Psoas muscle (tissue), 8 donors: ENCODE measurements at places on chromosomes 13 and 19. TPM values are rescaled to one million over a fixed set of nuclear protein-coding genes. Genes with fewer than 3 reads are reported as not detected.

Gene CA11
- total RNA-seq = 4.2 TPM

Gene MAG
- not detected for total RNA-seq

Gene ONECUT3
- not detected for total RNA-seq

GRCh38 chr19:48539503-48540096 is 12.4 kb upstream of the SULT2B1 start:
- H3K27ac ChIP-seq = no peak overlapping the region
- H3K4me3 ChIP-seq = no peak overlapping the region
- H3K4me1 ChIP-seq = no peaks in the 10 kb centered on the region
- H3K27me3 ChIP-seq = no peaks in the 10 kb centered on the region
- H3K36me3 ChIP-seq = no peaks in the 10 kb centered on the region

DNA sequence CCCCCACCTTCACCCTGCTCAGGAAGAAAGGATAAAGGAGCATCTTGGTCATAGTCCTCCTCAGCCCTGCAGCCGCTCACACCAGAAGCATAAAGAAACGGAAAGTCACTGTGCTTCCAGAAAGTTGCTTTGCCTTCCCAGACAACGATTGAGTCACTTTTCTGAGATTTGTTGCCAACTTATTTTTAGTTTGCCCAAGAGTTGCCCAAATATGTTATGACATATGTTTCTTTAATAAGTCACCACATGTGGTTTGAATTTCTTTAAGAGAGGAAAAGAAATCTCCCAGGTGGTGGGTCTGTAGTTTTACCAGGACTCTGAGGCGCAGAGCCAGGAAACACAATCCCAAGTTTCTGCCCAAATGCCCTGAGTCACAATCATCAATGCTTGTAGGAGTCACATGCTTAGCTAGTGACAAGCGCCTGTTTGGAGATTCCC is 63.4 kb upstream of the LRCH1 start:
- no peaks in the 10 kb centered on the region for H3K27me3 ChIP-seq
- no peaks in the 10 kb centered on the region for H3K36me3 ChIP-seq
- no peak overlapping the region for H3K27ac ChIP-seq
- H3K4me1 ChIP-seq = no peaks in the 10 kb centered on the region

DNA sequence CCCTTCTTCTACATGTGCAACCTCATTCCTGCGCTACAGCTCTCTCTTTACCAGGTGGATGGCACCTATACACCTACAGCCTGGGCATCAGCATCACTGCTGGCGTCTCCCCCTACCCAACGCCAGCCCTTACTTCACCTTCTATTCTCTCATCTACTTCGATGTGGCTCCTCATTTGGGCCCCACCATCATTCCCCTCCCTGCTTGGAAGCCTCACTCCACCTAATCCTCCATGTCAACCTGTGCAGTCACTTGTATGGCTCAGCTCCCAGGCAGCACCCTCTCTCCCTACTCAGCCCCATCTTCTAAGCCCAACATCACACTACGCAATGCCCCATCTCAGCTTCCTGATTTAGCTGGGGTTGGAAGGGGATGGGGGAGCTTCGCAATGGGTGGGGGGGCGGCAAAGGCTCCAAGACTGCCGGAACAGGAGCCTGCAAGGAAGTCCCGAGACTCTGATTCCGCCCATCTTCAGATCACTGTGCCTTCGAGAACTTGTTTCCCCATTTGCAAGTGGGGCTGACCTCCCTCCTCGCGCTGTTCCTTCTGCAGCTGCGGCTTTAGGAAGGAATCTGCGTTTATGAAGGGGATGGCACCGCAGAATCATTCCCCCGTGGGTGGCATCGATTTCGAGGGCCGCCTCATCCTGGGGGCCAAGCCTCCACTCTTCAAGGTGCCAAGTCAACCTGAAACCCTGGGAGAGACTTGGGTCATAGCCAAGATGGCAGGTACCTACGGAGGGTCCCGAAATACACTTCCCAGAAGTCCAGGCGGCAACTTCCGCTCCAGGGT is 913 bp downstream of the MZF1 start:
- H3K27me3 ChIP-seq = no peaks in the 10 kb centered on the region
- H3K4me3 ChIP-seq = peak overlapping the region; percentile 94
- peaks cover 2% of the 10 kb centered on the region for H3K36me3 ChIP-seq
- H3K4me1 ChIP-seq = peaks cover 13% of the 10 kb centered on the region

Gene CEACAM4
- total RNA-seq = 0.73 TPM

DNA sequence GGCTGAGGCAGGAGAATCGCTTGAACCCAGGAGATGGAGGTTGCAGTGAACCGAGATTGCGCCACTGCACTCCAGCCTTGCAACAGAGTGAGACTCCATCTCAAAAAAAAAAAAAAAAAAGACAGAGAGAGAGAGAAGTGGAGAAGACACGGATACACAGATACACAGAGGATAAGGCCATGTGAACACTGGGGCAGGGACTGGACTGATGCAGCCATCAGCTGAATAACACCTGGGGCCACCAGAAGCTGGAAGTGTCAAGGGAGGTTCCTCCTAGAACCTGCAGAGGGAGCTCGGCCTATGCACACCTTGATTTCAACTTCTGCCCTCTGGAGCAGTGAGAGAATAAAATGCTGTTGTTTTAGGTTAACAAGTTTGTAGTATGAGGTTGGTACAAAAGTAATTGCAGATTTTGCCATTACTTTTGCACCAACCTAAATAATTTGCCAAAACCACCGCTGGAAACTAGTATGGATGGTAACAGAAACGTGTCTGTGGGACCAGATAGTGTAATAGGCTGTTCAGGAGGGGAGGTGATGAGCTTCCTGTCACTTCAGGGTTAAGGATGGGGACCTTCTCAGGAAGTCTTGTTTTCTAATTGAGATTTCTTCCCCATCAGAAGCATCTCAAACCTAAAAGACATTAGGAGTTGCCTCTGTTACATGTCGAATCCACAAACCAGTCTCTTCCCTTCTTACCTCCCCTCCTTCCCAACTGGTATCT is 36.4 kb upstream of the IGSF23 start:
- H3K4me1 ChIP-seq = no peaks in the 10 kb centered on the region
- no peak overlapping the region for H3K4me3 ChIP-seq
- H3K36me3 ChIP-seq = no peaks in the 10 kb centered on the region
- no peaks in the 10 kb centered on the region for H3K27me3 ChIP-seq

DNA sequence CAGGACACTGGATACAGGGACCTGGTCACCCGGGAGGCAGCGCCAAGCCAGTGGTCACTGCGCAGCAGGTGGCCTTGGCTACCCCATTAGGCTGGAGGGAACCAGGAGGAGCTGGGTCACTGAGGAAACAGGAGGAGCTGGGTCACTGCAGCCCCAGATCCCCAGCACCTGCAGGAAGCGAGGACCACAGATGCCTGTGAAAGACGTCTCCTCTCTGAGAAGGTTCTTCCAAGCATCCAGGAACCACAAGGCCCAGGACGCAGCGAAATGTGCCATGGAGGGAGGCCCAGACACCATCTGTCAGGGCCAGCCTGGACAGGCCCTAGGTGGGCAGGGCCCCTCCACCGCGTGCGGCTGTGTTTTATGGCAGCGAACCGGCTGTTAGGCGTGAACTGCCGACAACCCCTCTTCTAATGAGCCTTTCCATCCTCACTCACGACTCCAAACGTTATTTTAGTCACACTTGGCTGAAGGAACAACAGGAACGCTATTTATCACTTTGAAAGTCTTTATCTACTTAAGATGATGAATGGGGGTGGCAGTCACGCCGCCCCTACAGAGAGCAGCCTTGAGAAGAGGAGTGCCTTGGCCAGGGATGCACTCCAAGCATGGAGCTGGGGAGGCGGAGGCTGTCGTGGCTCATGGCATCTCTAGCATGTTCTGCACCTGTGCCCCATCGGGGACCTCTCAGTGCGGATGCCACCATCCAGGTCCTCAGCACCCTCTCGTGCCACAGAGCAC is 53.3 kb downstream of the CEBPG start:
- H3K36me3 ChIP-seq = no peaks in the 10 kb centered on the region
- H3K27me3 ChIP-seq = no peaks in the 10 kb centered on the region
- peak; percentile 4 for DNase-seq
- H3K4me1 ChIP-seq = no peaks in the 10 kb centered on the region
- no peak overlapping the region for H3K4me3 ChIP-seq
- no peak overlapping the region for H3K27ac ChIP-seq

Gene SLITRK5
- total RNA-seq = 0.02 TPM

- no peaks in the 10 kb centered on the region for H3K27me3 ChIP-seq
- no peaks in the 10 kb centered on the region for H3K4me1 ChIP-seq
- no peak overlapping the region for H3K27ac ChIP-seq
These were observed 5.6 kb upstream of the FDX2 start for GRCh38 chr19:10321417-10321797.

DNA sequence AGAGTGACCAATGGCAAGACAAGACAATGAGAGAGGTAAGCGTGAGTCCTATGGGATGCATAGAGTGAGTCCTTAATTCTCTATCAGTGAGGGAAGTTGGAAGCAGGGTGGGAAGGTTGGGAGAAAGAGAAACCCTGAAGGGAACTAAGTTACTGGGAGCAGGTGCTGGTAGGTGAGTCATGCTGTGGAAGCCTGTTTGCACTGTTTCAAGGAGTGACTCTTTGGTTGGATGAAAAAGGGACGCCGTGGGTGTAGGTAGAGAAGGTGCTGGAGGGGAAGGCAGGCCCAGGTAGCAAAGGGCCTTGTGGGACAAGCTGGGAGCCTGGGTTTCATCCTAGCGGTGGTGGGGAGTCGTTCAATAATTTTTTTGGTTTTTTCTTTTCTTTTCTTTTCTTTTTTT is 21.9 kb downstream of the IGFL1 start:
- no peak for DNase-seq
- no peak overlapping the region for H3K27ac ChIP-seq
- peaks cover 2% of the 10 kb centered on the region for H3K27me3 ChIP-seq
- no peaks in the 10 kb centered on the region for H3K4me1 ChIP-seq
- no peak overlapping the region for H3K4me3 ChIP-seq
